Esophagus mucosa (tissue), 1 donor: ENCODE measurements at places on chromosomes 2 and 18. TPM values are rescaled to one million over a fixed set of nuclear protein-coding genes. Genes with fewer than 3 reads are reported as not detected.

DNA sequence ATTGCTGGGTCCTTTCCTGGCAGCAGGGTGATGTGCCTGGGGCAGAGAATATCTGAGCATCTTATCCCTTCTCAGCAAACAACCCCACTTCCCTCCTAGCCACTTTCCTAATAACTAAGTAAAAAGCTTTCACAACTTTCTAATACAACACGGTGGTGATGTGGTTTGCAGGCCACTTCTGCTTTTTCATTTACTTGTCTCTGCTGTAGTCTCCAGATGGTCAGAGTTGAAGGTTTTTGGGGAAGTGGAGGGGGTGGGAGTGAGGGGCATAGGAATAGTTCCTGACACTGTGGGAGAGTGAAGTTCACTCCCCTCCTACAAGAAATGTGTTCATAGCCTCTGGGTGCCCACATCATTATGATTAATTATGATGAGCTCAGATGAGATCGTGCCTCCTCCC lies 11.6 kb downstream of the OXER1 start:
- peak; percentile 40 for ATAC-seq

DNA sequence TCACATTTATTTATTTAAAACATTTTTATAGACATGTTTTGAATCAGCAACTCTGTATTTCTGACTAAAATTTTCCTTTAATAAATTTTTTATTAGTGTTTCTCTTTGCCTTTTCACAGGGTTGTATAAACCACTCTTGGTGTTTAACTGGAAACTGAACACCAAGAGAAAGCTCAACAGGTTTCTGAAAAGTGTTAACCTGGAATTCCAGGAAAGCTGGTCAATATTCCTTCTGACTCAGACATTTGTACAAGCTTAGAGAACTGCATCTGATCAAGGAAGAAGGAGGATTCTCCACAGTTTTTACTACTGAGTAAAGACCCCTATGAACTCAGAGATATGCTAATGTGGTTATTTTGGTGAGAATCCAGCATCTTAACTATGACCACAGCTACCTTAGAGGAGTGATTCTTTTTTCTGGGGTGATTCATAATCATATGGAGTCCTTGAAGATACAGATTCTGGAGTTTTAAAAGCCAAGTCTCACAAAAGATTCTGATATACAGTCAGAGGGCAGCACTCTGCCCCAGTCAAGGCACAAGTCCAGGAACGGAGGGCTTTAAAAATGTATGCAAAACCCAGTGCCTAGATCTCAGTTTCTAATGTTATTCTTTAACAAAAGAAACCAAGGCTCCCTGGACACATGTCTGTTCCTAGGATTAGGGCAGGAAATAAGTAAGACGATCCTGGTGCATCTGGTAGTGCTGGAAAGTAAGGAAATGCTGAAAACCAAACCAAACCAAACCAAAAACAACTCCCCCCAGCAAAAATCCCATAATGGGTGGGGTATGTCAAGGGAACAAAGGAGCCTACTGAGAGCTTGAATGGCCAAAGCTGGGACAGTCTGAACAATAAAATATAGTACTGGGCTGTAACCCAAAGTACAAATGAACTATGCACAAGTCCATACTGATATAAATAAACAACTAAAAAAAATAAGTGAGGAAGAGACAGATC lies 85.1 kb upstream of the FZD5 start:
- ATAC-seq: no peak

- no peak for ATAC-seq
These were observed 47.0 kb upstream of the ST3GAL5 start for GRCh38 chr2:85935746-85936208.

DNA sequence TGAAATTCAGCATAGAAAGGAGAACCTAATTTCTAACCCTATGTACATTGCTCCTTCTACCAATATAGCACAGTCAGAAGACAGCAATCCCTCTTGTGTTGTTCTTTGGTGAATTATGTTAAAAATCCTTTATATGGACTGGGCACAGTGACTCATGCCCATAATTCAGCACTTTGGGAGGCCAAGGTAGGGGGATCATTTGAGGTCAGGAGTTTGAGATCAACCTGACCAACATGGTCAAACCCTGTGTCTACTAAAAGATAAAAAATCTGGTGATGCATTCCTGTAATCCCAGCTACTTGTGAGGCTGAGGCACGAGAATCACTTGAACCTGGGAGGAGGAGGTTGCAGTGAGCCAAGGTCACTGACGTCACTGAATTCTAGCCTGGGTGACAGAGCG lies 195.6 kb downstream of the TMX3 start:
- no peak for ATAC-seq

DNA sequence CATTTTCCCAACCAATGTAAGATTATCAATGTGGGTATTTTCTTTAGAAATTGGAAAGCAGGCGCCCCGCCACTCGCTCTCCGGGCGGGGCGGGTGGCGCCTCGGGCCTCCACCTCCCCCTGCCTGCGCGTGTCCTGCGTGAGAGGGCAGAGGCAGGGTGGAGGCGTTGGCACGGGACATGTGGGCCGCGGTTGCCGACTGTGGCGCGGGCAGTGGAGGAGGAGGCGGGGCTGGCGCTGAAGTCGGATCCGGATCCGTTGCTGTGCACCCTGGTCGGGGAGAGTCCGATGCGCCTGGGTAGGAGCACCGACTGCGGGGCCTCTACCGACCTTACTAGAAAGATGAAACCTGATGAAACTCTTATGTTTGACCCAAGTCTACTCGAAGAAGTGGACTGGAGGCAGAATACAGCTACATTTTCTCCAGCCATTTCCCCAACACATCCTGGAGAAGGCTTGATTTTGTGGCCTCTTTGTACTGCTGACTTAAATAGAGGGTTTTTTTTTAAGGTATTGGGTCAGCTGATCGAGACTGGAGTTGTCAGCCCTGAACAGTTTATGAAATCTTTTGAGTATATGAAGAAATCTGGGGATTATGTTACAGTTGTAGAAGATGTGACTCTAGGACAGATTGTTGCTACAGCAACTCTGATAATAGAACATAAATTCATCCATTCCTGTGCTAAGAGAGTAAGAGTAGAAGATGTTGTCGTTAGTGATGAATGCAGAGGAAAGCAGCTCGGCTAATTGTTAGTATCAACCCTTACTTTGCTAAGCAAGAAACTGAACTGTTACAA lies 37.9 kb downstream of the PMS1 start:
- no peak for ATAC-seq

The TMEM17 gene
- total RNA-seq: 2.3 TPM

GRCh38 chr18:45328811-45329210 lies 286.5 kb upstream of the SLC14A2 start:
- no peak for ATAC-seq

DNA sequence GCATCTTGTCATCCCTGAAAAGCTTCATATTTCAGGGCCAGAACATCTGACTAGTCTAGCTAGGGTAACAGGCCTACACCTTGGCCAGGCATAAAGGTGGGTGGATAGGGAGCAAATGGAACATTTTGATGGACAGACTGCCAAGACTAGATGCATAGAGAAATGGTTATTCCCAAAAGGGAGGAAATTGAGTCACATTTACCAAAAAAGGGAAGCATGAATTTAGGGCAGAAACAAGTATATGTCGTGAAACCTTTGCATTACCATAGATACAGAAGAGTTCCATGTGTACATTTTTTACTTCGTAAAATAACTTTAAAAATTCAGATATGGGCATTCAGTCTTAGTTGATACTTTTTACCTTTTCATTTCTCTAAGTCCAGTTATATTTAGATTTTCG lies 101.3 kb upstream of the ZEB2 start:
- ATAC-seq: no peak

DNA sequence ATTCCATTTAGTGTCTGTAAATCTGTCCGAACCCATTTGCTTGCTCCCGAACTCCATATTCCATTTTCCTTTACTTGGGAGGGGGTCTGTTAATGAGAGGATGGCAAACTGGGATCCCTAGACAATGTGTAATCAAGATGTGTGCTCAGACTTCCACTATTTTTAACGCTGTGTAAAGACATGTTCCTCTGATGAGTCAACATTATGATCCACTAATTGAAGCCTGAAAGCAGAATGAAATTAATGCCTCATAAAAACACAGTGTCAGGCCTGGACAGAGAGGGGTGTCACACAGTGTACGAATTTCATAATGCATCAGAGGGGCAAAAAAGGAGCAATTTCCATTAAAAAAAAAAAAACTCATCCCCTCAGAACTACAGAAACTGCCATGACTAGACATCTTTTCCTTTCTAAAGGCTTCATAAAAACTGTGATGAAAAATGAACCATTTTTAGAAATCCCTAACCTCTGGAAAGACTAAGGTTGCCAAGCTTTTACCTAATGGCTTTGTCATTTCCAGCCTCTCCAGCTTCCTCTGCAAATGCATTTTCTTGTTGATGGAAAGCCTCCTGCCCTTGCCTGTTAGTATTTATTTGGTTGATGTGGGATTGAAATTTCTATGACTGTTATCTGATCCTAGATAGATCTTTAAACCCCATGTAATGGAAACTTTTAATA lies 209.2 kb upstream of the DCC start:
- ATAC-seq: no peak

DNA sequence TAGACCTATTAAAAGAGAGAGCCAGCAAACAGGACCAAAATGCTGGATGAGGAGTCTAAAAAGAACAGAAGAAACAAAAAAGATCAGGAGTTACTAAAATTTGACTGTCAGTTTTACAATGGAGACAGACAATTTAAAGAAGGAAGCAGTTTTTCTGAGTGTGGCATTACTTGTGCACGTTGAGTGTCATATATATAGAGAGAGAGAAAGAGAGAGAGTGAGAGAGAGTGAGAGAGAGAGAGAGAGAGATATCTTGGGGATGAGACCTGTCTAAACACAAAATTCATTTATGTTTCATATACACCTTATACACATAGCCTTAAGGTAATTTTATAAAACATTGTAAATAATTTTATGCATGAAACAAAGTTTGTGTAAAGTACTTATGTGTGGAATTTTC lies 2.1 kb upstream of the GALNT3 start:
- ATAC-seq: no peak

GRCh38 chr2:85712849-85713612 lies 18.9 kb downstream of the GNLY start:
- no peak for ATAC-seq

The AKAIN1 gene
- total RNA-seq: not detected

DNA sequence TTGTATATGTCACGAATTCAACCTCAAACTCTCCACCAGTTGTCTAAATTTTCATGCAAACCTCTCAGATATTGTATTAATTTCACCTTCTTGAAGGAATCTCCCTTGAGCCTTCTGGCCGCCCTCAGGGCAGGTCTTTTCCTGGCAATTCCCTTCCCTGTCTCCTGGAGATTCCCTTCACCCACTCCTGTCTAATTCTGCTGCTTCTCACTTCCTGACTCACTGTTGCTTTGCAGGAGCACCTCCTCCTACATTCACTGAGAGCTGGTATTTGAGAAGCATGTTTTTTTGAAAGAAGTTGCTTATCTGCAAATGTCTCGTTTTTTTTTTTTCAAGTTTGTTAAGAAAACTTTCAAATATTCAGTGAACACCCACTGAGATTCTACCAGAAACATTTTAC lies 79.9 kb upstream of the OTOS start:
- ATAC-seq: no peak

The EIF2AK3 gene
- 6.2 TPM for total RNA-seq

GRCh38 chr2:216189410-216189809 lies 80.3 kb downstream of the XRCC5 start:
- no peak for ATAC-seq

DNA sequence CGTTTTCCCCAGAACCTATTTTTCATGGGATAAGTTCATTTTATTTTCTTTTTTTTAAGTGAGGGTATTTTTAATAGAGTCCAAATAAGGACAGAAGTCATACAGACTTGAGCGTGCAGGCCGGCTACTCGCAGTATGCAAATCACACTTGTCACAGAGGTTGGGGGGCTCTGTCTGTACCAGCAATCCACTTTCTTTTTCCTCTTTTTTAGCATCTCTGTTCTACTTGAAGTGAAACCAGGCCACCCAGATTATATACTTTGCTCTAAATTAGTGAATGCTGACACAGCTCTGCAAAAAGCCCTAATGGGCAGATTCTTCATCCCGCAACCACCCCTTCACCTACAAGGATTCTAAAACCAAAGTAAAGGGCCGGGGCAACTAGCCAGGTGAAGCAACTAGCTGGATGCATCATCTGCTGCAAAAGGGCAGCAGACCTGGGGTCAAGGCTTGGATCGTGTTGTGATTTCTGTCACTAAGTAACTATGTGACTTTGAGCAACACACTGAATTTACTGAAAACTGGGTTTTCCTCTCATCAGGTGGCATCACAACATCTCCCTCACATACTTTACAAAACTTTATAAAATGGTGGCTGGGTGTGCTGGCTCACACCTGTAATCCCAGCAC lies 18.4 kb downstream of the KDSR start:
- ATAC-seq: no peak

The KCNE4 gene
- 0.12 TPM for total RNA-seq
